Karpas-422 (cell line): ENCODE measurements at places on chromosomes 13 and 19.

- no peak for DNase-seq
Observed at GRCh38 chr19:43760941-43761340, 6.2 kb upstream of the SMG9 start.

- no peak for DNase-seq
Observed at GRCh38 chr13:107117327-107118012, 549.5 kb upstream of the ARGLU1 start.

- DNase-seq: peak; percentile 92
Observed at GRCh38 chr19:15332311-15332996, at the start of gene BRD4. Gene BRD4, minus strand, starts transcription at chr19:15332539. Its CDS starts 59,440 bp downstream, at chr19:15273099.

DNA sequence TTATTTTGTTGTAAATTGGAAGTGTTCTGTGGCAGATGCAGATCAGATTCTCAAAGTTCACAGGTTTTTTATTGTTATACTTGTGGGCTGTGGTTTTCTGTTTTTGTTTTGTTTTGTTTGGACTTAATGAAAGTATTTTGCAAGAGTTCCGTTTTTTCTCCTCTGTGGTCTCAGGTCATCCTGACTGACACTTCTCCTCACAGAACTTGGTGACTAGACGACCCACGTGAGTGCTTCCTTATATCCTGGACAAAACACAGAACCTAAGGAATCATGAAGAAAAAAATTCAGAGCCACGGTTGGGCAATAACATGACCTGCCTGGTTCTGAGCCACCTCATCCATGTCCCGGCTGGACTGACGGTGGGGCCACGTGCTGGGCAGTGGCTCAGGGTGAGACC, 2.5 kb upstream of the RFPL4AL1 start:
- DNase-seq: no peak

DNA sequence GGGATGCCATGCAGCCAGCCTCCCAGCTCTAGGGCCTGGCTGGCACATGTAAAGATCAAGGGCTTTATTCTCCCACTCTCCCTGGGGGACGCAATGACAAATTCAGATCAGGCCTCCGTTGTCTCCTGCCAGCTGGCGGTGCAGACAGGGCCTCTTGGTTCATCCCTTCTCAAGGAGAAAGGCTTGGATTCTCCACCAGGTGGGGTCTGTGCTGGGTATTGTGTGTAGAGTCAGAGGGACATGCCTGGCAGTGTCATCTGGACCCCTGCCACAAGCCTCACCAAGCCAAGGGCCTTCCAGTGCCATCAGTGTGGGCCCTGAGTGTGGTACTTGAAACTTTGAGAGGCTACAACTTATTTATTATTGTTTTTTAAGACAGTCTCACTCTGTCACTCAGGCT, 8.4 kb upstream of the PTPRS start:
- DNase-seq: no peak

- DNase-seq: no peak
Observed at GRCh38 chr19:31511696-31512095, 162.5 kb upstream of the TSHZ3 start.

DNA sequence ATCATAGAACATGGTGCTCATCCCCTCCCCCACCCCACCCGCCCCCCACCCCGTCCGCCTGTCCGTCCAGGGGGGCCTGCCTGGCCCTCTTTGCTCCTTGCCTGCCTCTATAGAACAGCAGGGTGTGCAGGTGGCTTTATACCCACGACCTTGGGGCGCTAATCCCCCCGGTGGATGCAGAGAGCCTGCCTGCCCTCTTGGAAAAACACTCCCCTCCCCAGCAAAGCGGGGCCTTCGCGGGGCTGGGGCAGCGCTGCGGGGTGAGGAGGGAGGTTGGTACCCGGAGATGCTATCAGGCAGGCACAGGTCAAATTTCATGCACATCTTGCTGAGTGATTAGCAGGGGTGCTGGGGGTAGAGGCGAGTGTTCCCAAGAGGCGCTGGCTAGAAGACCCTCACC, 21.9 kb downstream of the RFX1 start:
- no peak for DNase-seq

DNA sequence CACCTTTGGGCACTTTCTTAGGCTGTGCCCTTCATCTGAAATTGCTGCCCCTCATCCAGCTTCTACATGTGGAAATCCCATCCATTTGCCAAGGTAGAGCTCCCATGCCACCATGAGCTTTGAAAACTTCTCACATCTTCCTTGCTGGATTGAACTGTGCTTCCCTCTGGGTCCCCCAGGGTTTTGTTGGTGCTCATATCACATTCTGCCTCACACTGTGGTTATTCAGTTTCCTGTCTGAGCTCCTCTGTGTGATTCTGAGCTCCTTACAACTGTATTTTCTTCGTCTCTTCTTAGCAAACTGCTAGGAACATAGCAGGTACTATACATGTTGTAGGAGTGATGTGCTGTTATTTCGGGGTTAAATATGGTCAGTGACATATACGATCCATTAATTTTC, 74.9 kb upstream of the KL start:
- DNase-seq: no peak

DNA sequence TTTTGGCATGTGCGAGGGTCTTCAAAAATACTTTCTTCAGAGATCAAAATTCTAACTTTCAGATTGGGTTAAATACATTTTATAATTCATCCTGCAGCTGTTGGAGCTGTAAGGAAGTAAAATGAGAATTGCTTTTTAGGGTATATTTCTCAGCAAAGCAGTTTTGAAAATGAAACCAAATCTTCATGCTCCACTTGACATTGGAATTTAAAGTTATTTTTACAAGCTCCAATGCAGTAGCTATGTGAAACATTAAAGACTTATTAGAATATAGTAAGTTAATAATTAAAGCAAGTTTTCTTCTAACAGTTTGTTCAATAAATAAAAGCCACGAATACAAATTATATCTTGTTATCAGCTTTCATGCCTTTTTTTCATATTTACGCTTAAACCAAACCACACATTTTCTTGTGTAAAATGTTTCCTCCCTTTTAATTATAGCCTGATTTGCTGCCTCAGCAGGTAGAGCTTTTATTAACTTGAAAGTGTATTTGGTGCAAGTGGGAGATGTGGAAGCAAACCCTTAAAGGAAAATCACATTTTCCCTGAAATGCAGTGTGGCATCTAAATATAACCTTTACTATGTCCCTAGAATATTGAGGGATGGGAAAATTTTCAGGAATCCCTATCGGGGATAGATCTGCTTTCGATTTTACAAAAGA, 12.4 kb upstream of the MICU2 start:
- DNase-seq: no peak

GRCh38 chr13:59446391-59446790, 717.3 kb downstream of the DIAPH3 start:
- DNase-seq: no peak

DNA sequence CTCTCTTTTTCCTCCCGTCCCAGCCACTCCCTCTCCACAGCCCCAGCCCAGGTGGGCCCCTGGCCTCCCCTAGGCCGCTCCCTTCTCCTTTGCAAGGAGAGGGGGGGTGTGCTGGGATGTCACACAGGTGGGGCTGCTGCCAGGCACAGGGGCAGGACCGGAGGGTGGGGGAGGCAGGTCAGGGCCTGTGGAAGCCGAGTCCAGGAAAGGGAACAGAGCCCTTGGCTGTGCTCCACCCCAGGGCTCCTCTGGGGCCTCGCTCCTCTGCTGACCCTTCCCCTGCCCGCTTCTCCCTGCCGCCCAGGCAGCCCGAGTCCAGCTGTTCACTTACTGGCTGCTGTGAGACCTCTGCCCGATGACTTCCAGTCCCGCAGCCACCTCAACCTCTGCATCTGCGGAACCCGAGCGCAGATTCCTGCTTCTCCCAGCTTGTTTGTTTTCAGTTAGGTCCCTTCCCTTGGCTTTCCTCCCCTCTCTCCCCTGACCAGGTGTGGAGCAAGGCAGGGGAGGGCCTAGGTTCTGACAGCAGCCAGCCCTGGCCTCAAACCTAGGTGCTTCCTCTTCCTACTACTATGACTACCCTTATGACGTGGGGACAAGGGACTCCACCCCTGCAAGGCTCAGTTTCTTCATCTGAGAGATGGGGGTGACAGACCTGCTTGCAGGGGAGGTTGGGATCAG, 850 bp upstream of the KLK11 start:
- no peak for DNase-seq

DNA sequence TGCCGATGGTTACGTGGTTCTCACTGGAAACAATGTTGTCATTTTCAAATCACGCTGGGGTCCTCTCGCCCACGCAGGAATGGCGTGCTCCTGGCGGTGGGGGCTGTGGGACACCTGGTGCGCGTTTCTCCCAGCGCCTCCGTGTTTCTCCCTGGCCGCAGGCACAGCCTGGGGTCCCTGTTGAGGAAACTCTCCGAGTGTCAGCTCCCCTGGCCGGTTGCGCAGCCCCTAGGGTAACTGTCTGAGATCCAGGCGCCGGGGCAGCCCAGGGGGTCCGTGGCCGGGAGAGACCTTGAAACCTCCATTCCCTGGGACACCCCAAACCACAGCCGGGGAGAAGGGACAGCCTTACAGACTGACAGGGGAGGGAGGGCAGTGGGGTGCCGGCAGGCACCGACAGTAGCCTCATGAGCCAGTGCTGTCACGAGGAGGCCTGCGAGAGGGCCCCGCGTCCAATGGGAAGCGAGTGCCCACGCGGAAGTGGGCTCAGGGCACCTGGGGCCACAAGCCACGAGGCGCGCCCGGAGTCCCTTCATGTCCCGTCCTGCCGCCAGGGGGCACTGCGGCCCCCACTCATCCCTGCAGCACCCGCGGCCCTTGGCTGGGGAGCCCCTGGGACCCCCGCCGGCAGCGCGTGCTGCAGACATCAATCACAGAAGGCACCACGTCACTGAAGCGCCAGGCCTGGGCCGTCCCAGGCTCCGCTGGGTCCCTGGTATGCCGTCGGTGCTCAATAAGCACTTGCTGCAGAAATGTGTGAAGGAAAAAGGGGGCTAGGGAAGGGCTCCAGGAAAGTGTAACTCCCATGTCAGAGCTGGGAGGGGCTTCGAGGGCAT, 9.5 kb downstream of the ADAMTSL5 start:
- DNase-seq: peak; percentile 89

- peak; percentile 32 for DNase-seq
Observed at GRCh38 chr13:28329395-28330158, 165.4 kb downstream of the FLT1 start.

GRCh38 chr13:107824635-107825034, 390.7 kb downstream of the LIG4 start:
- DNase-seq: no peak

GRCh38 chr19:54739587-54740497, 1.5 kb downstream of the KIR2DL3 start:
- peak; percentile 27 for DNase-seq

DNA sequence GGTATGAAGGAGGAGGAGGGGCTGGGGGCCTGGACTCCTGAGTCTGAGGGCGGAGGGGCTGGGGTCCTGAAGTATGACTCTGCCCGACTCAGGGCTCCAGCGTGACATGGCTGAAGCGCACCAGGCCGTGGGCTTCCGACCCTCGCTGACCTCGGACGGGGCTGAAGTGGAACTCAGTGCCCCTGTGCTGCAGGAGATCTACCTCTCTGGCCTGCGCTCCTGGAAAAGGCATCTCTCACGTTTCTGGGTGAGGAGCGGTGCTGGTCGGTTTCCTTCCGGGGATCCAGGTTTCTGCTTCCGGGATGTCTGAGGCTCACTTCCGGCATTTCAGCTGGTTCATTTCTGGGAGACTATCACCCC, 1.2 kb downstream of the CPT1C start:
- peak; percentile 71 for DNase-seq

GRCh38 chr19:55452749-55453346, 8.6 kb downstream of the ISOC2 start:
- DNase-seq: peak; percentile 88

GRCh38 chr19:28874742-28875141, 338.2 kb downstream of the UQCRFS1 start:
- DNase-seq: no peak

- peak; percentile 79 for DNase-seq
Observed at GRCh38 chr19:40284501-40285352, at the start of gene AKT2. Gene AKT2, minus strand, starts transcription at chr19:40285345. Its CDS starts 20,078 bp downstream, at chr19:40265267.

DNA sequence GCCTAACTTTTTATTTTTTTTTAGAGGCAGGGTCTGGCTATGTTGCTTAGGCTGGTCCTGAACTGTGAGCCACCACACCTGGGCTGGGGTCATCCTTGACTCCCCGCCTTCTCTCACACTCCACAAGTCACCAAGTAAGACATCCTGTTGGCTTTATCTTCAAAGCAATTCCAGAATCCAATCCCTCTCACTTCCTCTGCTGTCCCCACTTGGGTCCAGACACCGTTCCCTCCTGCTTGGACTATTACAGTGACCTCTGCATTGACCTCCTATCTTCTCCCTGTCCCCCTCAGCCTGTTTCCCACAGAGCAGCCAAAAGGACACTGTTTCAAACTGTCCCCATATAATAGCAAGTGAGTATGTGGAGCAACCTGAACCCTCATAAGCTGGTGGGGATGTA, 4.7 kb upstream of the GNG8 start:
- DNase-seq: no peak

DNA sequence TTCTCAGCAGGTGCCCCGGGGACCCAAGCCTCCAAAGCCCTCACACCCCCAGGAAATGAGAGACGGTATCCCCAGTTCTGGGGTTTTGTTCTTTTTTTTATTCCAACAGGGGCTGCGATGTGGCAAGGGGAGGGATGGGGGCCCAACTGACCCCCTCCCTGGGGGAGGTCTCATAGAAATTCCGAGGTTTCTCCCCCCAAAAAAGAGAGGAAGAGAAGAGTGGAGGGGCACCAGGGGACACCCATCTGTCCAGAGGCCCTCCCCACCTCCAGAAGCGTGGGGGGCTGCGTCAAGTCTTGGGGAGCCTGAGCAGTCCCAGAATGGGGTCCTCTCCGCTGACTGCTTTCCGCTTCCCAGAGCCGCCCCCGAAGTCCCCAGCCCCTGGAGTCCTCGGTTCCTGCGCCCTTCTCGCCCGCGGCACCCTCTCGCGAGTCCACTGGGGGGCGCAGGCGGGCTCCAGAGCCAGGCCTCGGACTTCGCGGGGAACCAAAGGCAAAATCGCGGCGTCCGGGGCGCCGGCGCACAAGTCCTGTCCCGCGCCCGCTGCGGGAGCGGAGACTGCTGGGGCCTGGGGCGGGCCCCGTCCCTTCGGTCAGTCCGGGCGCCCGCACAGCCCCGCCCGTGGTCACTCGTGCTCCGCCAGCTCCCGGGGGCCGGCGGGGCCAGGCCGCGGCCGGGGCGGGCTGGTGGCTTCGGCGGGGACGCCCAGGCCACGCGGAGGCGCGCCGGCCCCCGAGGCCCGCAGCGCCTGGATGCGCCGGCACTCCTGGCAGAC, 4.4 kb upstream of the ATP1A3 start:
- peak; percentile 87 for DNase-seq

GRCh38 chr13:56773148-56773547, 367.6 kb upstream of the PRR20A start:
- DNase-seq: no peak

GRCh38 chr19:14632286-14632685, 42.4 kb downstream of the ADGRE3 start:
- DNase-seq: peak; percentile 82

DNA sequence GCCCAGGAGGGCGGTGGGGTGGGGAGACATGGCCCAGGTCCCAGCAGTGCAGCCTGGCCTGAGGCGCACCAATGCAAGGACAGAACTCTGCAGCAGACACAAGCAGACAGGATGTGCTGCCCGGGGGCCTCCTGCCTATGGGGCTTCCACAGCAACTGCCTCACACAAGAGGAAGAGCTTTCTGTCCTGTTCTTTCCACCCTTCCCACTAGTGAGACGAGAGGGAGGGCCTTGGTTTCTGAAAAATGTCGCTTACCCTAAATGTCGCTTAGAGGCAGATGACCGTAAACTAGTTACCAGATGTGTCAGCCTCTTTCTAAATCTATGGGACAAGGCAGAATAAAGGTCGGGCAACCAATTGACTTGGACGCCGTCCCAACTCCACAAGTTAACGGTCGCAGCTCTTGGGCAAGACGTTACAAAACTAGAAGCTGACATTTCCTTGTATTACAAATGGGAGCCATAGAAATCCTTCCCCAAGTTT, at the start of gene LAIR1:
Gene LAIR1 (minus strand): TSS at position 157 of the 483 bp plus-strand sequence. CDS start 127 bp downstream, at position 30.
- DNase-seq: no peak
